ENCODE measurements at places on chromosomes 6 and 20.
A peak's percentile ranks its signal among the peaks of the same experiment; 100 is the strongest.

- no peak for DNase-seq
These were observed 14.3 kb upstream of the DEF6 start for GRCh38 chr6:35283361-35283760.

DNA sequence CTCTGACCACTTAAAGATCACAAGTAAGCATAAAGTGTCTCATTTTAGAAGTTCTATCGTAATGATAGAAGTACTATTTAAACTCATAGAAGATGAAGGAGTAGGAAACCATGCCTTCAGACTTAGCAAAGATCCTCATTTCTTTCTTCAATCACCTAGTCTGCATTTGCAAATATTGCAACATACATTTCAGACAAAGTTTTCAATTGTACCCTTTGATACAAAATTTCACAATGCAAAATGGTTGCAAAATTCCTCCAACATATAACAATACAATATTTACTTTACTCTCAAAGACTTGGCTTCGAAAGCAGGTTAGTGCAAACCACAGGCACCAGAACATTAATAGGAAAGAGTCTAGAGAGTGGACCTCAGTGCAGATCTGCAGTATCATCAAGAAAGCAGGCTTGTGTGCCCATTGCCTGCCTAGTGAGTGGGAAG is 16.1 kb upstream of the ROS1 start:
- no peak for DNase-seq

GRCh38 chr20:58583176-58583575 is 67.9 kb upstream of the STX16 start:
- DNase-seq, result no peak

- DNase-seq, result peak; percentile 32
These were observed 65.9 kb downstream of the BCAS1 start for GRCh38 chr20:54004445-54004844.

- no peak for DNase-seq
These were observed 637 bp downstream of the TRPC4AP start for GRCh38 chr20:35091816-35092523.

DNA sequence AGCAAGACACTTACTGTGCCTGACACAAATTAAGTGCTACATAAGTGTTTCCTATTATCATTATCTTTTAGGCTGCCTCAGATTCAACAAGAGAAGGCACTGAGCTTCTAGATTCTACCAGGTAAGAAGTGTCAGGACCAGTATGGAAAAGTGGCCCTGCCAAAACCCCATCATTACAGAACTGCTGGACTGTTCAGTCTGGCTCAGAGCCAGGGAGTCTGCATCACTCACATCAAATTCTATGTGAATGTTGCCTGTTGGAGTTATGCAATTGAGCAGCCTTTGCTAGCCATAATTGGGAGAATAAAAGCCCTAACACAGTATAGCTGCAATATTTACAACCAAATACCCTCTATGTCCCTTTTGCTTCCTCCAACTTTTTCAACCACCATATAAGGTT is 70.9 kb downstream of the ATG5 start:
- no peak for DNase-seq

DNA sequence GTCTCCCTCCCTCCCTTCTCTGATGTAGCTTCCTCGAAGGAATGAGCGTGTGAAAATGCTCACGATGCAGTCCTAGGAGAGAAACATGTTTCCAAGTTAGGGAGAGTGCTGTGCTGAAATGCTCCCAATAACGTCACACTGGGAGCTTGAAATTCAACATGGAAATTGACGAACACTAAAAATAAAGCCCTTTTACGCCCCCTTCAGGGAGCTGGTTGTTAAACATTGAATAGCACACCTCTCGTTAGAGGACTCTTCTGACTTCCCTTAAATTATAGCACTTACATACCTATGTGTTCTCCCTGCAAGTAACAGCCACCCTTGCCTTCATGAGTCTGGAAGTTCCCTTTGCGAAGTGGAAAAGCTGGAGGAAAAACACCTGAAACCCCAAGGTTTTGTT is 88.6 kb downstream of the BFSP1 start:
- no peak for DNase-seq

DNA sequence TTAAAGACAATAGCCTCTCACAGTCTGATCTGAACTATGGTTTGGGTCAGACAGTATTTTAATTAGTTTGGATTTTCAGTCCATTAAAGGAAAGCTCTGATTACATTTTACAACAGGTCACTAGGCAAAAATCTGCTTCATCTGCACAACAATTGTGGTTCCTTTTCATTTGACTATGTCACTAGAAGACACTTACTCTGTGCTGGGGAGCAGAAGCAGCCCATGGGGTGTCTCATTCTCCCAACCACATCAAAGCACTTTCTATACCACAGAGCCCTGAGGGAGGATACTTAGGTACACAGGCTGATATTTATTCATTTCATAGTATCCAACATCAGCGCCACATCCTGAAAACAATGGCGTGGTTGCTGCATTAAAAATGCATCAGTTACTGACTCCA is 36.6 kb upstream of the HDAC2 start:
- peak; percentile 4 for DNase-seq

GRCh38 chr6:44664716-44665115 is 277.2 kb downstream of the CDC5L start:
- no peak for DNase-seq

DNA sequence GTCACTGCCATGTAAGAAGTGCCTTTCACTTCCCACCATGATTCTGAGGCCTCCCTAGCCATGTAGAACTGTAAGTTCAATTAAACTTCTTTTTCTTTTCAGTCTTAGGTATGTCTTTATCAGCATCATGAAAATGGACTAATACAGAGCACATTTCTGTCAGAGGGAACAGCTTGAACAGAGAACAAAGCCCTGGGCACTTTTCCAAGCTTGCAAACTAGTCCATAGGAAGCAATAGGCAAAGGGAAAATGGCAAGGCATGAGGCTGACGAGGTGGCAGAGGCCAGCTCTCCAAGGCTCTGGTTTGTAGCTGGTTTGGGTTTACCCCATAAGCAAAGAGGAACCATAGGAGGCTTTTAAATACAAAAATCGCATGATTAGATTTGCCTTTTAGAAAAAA is 185.1 kb upstream of the HDDC2 start:
- no peak for DNase-seq

GRCh38 chr20:21521596-21522480 is 8.0 kb upstream of the NKX2-2 start:
- no peak for DNase-seq

DNA sequence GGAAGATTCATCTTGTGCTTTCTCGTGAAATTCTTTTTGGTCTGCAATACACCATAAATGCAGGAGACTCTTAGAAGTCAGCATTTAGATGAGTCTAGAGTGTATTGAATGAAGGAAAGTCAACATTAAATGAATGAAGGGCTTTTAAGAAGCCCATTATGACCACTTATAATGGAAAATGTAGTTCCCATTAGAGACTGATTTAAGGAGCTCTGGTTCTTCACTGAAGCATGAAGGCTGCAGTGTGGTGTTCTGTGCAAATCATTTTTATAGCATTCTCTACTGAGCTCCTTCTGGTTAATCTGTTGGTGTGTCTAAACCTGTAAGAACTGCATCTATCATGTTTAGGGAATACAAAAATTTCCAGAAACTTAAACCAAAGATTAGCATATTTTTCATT is 19.7 kb downstream of the NCOA7 start:
- DNase-seq, result no peak

DNA sequence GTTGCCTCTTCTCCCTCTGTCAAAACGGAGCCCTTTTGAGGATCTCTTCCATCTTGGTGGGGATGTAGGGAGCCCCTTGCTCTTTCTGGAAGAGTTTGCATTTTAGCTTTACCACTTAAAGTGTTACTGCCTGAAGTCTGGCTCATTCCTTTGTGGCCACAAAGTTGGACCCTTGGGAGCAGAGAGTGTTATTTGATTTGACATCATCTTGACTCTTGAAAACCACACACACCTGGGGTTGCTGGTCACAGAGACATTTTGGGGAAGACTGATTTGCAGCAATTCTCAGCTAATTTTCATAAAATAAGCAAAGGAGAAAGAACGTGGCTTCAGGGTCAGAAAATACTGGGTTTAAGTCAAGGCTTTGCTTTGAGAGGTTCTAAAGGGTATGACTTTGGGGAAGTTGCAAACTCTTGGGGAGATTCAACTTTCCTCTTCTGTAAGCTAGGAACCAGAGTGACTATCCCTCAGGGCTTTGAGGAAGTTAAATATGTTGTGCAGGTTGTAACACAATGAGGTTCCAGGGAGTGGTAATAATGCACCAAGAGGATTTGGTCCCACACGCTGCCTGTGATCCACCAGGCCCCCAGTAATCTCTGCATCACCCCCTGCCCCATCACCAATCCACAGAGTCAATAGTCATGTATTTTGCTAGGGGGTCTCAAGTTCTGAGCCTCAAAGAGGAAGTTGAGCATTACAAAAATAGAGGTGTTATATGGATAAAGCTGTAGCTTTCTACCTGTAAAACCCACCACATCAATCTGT is 141.6 kb upstream of the SLC24A3 start:
- no peak for DNase-seq

GRCh38 chr6:143408787-143409162 is 41.7 kb downstream of the ADAT2 start:
- DNase-seq, result no peak

- DNase-seq, result peak; percentile 47
These were observed 378.8 kb downstream of the QKI start for GRCh38 chr6:163793011-163793983.

- DNase-seq, result no peak
These were observed 11.1 kb upstream of the CD164 start for GRCh38 chr6:109393157-109393885.

- DNase-seq, result no peak
These were observed 280.5 kb downstream of the CLVS2 start for GRCh38 chr6:123276546-123276980.

- no peak for DNase-seq
These were observed 2.3 kb downstream of the DSTN start for GRCh38 chr20:17572034-17572638.

DNA sequence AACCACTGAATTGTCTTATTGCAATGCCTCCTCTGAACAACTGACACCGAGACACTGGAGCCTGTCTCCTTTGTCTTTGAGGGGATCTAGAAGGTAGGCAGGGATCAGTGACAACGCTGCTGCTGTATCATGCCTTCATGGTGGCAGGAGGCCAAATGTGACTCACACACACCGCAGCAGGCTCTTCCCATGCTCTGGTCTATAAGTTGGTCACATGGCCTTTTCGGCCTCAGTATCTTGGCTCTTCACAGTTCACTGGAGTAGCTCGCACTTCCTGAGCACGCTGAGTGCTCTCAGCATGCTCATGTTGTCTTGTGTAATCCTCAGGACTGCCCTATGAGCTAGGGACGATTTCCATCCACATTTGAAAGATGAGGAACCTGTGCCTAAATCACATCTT is 167.4 kb upstream of the PCSK2 start:
- no peak for DNase-seq

DNA sequence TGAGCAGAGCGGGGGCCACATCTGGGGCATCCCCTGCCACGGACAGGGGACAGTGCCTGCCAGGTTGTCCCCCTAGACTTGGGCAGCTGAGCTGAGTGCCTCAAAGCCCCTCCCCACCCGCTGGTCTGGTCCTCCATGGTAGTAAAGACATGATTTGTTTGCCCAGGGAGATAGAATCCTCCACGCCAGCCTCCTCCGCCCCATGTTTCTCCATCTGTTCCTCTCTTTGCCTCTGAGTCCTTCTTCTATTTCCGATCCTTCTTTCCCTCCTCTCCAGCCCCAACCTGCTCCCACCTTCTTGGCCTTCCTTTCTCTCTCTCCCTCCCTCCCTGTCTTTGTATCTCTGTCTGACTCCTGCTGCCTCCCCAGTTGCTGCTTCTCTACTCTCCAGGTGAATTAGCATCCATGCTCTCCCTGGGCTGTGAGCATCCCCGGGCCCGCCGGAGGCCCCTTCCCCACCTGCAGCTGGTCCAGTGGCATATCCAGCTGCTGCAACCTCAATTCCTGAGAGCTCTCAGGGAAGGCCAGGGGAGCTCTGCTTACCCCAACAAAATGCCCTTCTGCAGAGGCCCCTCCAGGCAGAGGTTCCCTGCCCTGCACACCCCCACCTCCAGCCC is 45.8 kb downstream of the CPNE5 start:
- no peak for DNase-seq

DNA sequence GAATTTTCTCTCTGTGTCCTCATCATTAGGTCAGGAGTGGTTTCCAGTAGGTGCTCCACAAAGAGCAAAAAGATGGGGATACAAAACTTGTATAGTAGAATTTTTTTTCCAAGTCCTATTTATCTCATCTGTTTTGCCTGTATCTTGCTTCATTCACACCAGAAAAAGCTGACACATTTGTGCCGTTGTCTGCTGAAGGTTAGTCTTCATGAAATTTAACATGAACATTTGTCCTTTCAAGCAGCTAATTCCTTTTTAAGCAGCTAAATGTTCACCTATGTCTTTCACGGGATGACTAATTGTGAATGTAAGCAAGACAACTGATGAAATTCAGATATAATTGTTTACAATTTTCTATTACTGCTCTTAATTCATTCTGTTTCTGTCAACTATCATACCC is 83.8 kb downstream of the ATXN1 start:
- no peak for DNase-seq

- no peak for DNase-seq
These were observed 99.5 kb downstream of the CD164 start for GRCh38 chr6:109282756-109283155.

DNA sequence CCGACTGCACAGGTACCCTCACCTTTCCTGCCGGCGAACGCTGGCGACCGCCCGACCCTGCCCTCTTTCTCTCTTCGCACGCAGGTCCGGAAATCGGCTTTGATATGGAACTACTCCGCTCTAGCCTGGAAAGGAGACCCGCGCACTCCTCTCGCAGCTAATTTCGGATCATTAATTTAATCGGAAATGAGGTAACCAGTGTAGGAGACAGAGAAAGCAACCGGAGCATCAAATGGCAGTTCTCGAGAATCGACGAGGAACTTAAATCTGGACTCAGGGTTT is 949 bp upstream of the ATXN1 start:
- no peak for DNase-seq

GRCh38 chr6:150514806-150515380 is 84.8 kb upstream of the PLEKHG1 start:
- no peak for DNase-seq

GRCh38 chr6:36933102-36933501 is 21.4 kb upstream of the PI16 start:
- DNase-seq, result no peak
